Stimulated activated CD4-positive, alpha-beta T cell treated with anti-CD3 and anti-CD28 coated beads, Interleukin-4, amount 100 ng/mL, for 4 hours (primary cell): ENCODE measurements at places on chromosomes 1 and 21.

DNA sequence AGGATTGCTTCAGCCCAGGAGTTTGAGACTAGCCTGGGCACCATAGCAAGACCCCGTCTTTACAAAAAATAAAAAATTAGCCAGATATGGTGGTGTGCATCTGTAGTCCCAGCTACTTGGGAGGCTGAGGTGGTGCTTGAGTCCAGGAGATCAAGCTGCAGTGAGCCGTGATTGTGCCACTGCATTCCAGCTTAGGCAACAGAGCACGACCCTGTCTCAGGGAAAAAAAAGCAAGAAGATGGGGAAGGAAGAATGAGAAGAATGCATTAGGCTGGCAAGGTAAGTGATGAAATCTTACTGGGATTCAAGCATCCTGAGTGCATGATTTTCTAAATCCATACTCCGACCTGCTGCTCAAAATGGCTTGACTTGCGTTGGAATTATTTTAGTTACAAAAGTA lies 6.8 kb downstream of the PCP4L1 start:
- no peak for DNase-seq

GRCh38 chr1:52976183-52977035 lies 49.3 kb downstream of the SCP2 start:
- no peak for DNase-seq

GRCh38 chr1:10866321-10867093 lies 70.1 kb upstream of the CASZ1 start:
- DNase-seq: peak; percentile 39

DNA sequence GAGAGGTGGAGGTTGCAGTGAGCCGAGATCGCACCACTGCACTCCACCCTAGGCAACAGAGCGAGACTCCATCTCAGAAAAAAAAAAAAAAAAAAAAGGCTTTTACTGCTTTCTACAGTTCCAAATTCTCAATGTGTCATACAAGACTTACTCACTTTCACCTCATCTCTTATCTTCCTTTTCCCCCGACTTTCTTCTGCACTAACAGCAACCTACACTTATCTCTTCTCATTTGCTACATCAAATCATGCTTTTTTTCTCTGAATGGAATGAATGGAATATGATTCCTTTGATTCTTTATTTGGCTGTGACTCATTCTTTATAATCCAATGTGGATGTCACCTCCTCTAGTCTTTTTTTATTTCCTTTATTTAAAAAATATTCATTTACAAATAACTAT lies 168.4 kb upstream of the DMRTA2 start:
- no peak for DNase-seq

DNA sequence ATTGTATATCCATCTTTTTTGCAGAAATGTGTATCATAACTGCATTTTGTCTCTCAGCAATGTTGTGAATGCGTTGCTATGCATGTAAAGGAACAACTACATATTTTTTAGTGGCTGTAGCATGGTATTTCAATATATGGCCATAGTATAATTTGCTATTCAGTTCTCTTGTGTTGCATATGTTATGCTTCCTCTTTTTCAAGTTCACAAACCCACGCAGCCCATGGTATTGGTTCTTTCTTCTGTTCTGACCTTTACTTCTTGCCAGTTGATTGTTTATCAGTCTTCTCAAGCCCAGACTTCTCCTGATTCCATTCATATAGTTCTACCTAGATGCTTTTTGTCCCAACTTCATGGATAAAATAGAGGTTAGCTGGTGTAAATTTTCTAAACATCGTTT lies 6.1 kb downstream of the SLC22A15 start:
- no peak for DNase-seq

GRCh38 chr1:23118957-23119792 lies 49.5 kb downstream of the LUZP1 start:
- peak; percentile 31 for DNase-seq

DNA sequence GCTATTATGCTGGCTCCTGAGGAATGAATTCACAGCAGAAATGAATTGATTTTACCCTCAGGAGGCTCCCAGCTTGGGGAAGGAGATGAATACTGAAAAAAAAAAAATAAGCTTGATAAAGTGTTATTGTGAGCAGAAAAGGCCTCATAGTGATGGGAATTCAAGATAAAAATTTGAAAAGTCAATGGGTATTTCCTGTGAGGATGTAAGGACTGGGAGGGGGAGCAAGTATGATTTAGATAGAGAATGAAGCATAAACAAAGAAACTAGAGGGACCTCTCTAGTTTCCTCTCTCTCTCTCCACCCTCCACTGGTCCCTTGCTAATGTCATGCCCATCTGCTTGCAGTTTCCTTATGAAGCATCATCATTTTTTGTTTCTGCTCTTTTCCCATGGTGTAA lies 439.0 kb upstream of the PLXNA2 start:
- DNase-seq: no peak
